ENCODE measurements at places on chromosomes 3 and 15.
A peak's percentile ranks its signal among the peaks of the same experiment; 100 is the strongest.

DNA sequence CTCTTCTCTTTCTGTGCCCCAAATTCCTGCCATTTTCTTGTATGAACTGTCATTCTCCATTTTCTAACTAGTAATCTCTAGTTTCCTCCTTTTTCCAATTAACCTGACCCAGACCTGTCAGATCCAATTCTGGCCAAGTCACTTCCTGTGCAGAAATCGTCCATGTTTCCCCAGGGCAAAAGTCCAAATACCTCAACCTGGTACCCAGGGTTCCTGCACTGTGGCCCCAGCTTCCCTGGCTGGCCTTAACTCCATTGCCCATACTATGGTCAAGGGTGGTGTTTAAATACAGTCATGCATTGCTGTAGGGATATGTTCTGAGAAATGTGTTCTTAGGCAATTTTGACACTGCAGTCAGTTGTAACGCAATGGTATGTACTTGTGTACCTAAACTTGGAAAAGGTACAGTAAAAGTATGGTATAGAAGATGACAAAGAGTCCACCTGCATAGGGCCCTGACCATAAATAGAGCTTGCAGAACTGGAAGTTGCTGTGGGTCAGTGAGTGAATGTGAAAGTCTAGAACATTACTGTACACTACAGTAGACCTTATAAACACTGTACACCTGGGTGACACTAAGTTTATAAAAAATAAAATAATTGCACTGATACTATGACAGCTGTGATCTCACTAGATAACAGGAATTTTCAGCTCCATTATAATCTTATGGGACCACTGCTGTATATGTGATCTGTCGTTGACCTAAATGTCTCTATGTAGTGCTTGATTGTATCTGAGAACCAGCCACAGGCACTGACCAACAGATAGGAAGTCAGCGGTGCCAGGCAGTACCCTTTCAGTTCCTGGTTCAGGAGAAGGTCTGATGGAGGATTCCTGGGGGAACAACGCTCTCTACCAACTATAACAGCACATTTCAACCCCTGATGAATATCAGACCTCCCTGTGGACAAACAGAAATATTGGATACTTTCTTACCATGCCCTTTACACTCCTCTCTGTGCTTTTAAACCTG, 336.1 kb upstream of the PROK2 start:
- DNase-seq = no peak

- no peak for DNase-seq
These were observed 63.2 kb upstream of the ATP11B start for GRCh38 chr3:182729903-182730674.

GRCh38 chr3:109187390-109187789, 50.9 kb downstream of the C3orf85 start:
- no peak for DNase-seq

GRCh38 chr3:68467465-68467864, 464.9 kb downstream of the TAFA4 start:
- DNase-seq = no peak

GRCh38 chr3:138325990-138326389, 3.7 kb downstream of the NME9 start:
- DNase-seq = no peak

GRCh38 chr3:134066651-134067530, 37.2 kb upstream of the SLCO2A1 start:
- no peak for DNase-seq

DNA sequence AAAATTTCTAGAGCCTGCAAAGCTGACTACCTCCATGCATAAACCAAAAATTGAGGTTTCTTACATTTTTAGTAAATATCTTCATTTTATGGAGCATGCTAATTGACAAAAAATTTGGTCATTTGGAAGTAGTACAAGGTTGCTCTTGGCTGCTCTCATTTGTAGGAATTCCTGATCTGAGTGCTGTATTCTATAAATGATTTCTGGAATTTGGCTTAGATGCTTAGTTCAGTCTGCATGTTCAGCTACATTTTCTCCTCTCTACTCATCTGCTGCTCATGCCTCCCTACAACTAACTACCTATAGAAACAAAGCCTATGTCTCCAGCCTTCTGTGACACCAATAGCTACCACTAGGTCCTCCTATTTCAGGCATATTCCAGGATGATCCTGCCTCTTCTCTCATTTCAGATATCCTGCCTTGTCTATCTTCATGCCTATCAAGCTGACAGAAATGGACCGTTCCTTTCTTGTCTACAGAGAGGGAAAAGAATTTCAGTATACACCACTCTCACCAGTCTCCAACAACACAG, 901.1 kb downstream of the TBL1XR1 start:
- no peak for DNase-seq

DNA sequence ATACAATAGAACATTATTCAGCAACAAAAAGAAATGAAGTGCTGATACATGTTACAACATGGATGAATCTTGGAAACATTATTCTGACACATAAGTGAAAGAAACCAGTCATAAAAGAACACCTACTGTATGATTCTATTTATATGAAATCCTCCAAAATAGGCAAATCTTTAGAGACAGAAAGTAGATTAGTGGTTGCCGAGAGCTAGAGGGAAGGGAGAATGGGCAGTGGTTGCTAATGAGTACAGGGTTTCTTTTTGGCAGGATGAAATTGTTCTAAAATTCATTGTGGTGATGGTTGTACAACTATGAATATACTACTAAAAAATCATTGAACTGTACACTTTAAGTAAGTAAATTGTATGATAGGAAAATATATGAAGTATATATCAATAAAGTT, 6.3 kb upstream of the LRRC58 start:
- DNase-seq = no peak

GRCh38 chr3:58704745-58705144, 38.2 kb upstream of the FAM3D start:
- no peak for DNase-seq

DNA sequence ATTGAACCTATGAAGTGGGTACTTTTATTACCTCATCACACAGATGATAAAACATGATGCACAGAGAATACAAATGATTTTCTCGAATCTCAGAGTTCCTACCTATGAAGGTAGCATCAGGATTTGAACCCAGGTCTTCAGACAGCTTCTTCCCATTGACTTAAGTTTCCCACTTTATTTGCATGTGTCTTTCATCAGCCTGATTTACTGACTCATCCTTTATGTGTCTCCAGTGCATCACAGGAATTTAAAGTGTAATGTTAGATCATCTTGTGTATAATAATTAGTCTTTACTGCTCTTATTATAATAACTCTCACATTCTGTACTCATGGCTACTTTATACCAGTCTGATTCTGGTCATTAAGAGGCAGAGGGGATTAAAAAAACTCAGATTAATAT, 449.4 kb upstream of the SUCLG2 start:
- DNase-seq = no peak

- DNase-seq = no peak
These were observed 59.9 kb upstream of the PTX3 start for GRCh38 chr3:157376603-157377300.

GRCh38 chr15:59522988-59523461, 85.0 kb downstream of the FAM81A start:
- DNase-seq = peak; percentile 8

DNA sequence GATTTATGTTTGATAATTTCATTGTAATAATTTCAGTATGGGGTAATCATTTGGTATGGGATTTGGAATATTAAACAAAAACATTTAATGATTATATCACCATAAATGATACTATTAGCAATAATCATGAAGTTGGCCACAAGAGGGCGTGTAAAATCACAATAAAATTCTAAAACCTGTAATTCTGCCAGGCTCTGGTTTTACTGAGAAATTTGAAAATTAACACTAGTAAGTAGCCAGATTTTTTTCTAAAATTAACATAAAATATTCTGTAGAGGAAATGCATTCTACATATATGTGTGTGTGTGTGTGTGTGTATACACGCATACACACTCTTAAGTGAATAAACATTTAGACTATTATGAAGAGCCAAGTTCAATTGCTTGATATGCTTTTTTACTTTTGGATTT, 40.5 kb downstream of the FEZF2 start:
- DNase-seq = no peak

- peak; percentile 26 for DNase-seq
These were observed 1.4 kb downstream of the MORF4L1 start for GRCh38 chr15:78873793-78874765.

DNA sequence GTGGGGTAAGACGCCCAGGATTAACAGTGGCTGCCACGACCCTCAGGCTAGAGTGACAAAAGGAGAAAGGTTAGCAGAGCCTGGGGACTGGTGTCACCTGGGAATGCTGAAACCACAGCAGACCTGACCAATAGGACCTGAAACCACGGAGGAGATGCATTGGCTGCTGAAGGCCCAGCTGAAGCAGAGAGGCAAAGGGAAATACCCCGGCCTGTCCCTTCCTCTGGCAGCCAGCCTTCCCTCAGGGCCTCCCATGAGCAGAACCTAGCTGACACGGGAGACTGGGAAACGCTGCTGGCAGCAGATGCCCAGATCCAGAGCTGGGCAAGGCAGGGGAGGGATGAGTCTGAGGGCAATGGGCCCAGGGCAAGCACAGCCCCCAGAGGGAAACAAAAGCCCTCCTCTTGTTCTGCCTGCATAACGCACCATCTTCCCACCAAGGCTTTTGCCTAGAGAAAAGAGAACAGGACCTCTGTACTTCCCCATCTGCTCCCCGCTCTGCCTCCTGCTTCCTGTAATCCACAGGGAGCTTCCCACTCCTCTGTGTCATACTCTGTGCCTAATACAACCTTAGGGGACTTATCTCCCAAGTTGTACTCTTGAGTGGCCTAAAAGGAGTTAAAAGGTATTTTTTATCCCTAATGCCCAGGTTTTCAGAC, 216.2 kb downstream of the ABHD5 start:
- no peak for DNase-seq

DNA sequence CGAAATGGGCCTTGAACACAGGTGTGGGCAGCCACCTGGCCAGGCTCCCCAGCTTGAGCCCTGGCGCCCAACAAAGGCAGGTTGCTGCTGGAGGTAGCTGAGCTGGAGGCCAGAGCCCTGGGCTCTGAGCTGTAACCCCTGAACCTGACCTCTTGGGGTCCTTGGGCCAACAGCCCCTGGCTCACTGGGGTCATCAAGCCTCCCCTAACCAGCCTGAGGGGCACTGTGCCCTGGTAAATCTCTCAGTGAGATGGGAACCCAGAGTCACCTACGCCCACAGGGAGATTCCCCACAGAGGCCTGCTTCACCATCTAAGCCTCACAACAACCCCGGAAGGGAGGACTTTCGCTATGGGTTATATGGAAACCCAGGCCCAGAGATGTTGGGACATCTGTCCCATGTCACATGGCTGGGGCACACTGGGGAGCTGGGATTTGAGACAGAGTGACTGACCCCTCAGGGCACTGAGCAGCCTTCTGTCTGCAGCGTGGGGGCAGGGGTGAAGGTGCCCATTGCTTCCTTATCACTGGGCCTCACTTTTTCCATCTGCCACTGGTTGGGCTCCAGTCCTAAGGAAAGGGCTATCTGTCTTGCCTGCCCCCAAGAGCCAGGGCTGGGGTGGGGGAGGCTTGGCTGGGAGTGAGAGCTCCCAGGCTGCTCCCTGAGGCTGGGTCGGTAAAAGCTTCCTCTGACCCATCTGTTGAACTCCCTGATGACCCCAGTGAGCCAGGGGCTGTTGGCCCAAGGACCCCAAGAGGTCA, 59.1 kb downstream of the IQSEC1 start:
- peak; percentile 51 for DNase-seq

DNA sequence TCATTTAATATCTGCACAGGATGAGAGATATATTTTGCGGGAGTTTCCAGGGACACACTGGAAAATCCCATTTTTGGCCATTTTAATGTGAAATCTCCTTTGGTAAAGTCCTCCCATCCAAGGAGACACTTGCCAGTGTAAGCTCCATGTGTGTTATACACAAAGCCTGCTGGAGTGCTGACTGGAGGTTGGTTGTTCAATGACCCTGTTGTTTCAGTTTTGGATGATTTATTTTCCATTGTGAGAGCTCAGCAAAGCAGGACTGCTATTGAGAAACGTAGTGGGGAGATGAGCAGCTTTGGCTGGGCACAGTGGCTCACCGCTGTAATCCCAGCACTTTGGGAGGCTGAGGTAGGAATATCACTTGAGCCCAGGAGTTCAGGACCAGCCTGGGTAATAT, 127.7 kb downstream of the NUP210 start:
- DNase-seq = no peak

- no peak for DNase-seq
These were observed 27.5 kb upstream of the MAPKBP1 start for GRCh38 chr15:41746802-41747201.

GRCh38 chr3:120101624-120102023, 7.4 kb upstream of the GSK3B start:
- DNase-seq = no peak

- DNase-seq = no peak
These were observed 39.0 kb downstream of the FSIP1 start for GRCh38 chr15:39743611-39744010.

GRCh38 chr15:92616621-92617548, 38.7 kb downstream of the FAM174B start:
- no peak for DNase-seq

GRCh38 chr3:13839726-13840340, 40.0 kb downstream of the WNT7A start:
- DNase-seq = no peak

GRCh38 chr15:91228383-91228782, 128.3 kb downstream of the SV2B start:
- DNase-seq = no peak

- DNase-seq = peak; percentile 58
These were observed at the start of gene ISL2 for GRCh38 chr15:76336254-76337058. TSS of gene ISL2 (plus strand) at chr15:76336773. CDS start at chr15:76336884, 111 bp downstream.

DNA sequence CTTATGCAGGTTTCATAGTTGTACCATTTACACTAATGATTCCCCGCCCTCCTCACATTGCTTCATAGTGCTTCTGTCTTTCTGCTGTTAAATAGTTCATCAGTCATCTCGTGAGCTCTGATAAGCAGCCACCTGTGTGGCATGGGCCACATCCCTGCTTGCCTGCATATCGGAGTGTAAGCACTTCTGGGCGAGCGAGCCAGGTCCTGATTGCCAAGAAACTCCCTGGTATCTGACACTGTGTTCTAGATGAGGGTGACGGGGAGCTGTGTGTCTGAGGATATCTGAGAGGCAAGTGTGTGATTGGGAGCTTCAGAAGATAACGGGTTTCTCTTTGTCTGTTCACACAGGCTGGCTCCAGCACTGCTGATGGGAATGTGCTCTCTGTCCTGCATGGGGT, 130.6 kb downstream of the LRIG1 start:
- no peak for DNase-seq

DNA sequence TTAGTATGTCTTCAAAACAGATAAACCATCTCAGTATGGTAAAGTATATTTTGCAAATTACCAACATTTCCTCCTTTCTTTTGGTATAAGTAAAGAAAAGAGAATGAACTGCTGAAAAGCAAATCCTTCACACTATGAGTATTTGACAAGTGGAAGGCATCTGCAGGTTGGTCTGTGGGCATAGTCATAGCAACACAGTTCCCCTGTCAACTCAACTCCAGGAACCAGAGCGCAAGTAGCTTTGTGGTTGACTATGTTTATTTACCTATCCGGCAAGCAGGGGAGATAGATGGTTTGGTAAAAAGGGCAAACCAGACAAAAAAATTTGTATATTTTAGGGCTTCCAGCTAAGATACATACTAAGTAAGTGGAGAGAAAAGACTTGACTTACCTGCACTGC, 88.3 kb upstream of the PPIB start:
- DNase-seq = no peak

DNA sequence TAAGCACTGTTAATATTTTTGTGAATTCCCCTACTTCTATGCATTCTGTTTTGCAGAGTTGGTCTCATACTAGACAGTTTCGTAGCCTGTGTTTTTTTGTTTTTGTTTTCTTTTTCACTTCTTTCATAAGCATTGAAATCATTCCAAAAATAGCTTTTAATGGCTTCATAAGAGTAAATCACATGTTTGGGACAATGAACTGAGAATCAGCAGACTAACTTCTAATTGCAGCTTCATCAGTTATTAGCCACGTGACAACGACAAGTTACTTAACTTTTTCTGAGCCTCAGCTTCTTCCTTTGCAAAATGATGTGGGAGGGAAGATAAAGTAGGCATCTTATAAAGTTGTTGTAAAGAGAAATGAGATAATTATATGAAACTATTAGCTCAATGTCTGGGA, 124.8 kb downstream of the LIPC start:
- DNase-seq = no peak
